ENCODE measurements at places on chromosomes 11 and 22.

- ATAC-seq: no peak
Measured at GRCh38 chr11:32310214-32310601, 125.1 kb downstream of the WT1 start.

DNA sequence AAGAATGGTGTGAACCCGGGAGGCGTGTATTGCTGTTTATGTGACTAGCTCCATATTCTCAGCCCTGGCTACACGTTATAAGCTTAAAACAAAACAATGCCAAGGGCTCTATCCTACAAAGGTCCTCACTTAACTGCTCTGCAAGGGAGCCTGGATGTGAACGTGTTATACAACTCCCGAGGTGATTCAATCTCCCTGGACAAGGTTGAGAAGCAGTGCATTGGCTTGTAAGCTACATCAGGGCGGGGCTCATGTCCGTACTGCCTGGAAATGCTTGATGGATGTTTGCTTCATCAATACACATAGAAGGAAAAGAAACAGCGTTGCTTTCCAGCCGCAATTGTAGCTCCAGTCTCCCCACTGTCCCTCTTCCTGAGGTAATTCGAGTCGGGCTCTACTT, 256.9 kb upstream of the SYN3 start:
- no peak for ATAC-seq

DNA sequence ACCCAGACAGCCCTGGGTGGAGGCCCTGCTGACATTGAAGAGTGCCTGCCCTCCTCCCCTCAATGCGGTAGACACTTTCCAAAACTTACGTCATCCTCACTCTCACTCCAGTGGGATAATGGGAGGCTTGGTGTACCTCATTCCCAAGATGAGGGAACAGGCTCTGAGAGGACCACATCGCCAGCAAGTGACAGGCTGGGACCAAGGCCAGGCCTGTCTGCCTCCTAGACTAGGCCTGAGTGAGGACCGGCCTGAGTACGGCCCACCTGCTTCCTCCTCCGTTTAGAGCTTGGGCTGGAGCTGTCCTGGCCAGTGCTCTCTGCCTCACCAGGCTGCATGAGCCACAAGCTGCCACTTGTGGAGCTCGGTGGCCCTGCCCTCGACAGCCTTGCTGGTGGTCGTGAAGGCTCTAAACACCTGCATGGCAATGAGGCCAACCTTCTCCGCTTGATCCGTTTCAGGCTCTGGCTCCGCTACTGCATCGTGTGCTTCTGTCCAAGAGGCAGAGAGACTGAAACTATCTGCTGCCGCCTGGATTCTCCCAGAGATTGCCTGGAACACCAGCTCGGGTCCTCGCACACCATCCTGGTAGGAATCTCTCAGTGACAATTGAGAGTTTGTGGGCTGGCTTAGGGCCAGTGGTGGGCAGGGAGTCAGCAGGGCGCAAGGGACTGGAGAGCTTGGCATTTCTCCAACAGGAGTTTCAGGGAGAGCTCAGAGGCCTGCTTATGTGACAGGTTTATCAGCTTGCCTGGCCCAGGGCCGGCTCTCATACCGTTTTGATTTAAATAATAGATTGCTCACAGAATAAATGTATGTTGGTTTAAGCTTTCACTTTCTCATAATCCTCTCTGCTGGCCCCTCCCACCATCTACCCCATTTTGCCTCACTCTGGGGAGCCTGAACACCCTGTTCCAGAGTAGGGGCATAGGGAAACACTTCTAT, 9.4 kb downstream of the LRRC75B start:
- ATAC-seq: no peak

DNA sequence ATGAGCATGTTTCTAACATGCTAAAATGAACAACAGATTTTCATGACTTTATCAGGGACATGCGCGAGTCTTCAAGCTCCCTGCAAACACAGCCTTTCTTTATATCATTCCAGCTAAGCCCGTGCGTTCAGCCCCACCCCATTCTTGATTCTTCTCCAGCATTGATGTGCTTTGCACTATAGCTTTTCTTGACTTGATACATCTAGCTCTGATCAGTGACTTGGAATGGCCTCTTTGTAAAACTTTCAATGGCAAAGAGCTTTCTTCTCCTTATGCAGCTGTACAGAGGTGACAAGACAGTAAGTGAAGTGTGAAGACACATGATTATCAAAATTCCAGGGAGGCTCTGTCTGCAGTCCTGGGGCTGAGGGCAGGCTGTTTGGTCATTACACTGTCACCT, 561.0 kb downstream of the OPCML start:
- ATAC-seq: no peak

GRCh38 chr11:92152245-92152644, 72.4 kb upstream of the FAT3 start:
- no peak for ATAC-seq

Data from activated T-helper 17 cell treated with anti-CD3 and anti-CD28 coated beads, Interleukin-2, amount 50 U/mL, for 72 hours (primary cell).